Activated T-helper 1 cell treated with Interleukin-2 at 50 U/mL for 16 hours (primary cell): ENCODE measurements at places on chromosomes 3 and 15.
A peak's percentile ranks its signal among the peaks of the same experiment; 100 is the strongest.

DNA sequence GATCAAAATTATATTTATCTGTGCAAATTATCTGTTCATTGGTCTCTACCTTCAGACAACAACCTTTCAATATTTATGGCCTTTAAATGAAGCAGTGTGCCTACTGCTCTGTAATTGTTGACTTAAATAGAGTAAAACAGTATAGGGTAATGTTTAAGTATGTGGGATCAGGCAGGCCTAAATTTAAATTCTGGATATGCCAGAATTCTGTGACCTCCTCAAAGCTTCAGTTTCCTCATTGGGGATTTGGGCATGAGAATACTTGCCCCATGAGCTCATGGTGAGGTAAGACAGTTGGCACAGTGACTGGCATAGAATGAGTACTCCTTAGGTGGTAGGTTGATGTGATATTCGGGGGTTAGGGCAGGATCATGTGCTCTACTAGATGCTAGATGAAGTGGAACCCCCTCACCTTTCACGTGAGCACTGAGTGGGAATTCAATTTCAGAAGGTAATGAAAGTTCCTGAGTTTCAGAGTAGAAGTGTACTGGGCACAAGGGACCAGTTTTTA, 14.9 kb downstream of the ARL8B start:
- no peak for DNase-seq

DNA sequence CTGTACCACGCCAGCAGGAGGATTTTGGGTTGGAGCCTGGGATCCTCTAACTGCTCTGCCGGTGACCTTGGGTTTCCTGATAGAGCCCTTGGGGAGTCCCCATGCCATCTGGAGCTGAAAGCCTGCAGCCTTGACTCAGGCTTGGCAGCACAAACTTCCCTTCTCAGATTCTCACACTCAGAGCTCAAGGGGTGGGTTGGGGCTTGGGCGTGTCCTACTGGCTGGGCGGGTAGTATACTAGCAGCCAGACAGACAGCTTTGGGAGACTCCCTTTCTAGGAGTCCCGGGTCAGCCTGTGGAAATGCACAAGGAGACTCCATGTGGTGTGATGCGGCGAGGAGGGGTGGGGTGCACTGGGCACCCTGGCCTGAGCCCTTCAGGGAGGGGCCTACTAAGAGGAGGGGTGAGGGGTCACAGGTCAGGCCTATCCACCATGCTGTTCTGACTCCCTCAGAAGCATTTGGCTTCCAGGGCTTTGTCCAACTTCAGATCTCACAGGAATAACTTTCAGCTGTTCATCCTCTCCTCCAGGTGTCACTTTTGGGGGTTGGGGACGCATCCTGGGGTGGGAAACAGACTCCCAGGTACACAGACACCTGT, 21.6 kb upstream of the PLXNA1 start:
- DNase-seq = no peak

DNA sequence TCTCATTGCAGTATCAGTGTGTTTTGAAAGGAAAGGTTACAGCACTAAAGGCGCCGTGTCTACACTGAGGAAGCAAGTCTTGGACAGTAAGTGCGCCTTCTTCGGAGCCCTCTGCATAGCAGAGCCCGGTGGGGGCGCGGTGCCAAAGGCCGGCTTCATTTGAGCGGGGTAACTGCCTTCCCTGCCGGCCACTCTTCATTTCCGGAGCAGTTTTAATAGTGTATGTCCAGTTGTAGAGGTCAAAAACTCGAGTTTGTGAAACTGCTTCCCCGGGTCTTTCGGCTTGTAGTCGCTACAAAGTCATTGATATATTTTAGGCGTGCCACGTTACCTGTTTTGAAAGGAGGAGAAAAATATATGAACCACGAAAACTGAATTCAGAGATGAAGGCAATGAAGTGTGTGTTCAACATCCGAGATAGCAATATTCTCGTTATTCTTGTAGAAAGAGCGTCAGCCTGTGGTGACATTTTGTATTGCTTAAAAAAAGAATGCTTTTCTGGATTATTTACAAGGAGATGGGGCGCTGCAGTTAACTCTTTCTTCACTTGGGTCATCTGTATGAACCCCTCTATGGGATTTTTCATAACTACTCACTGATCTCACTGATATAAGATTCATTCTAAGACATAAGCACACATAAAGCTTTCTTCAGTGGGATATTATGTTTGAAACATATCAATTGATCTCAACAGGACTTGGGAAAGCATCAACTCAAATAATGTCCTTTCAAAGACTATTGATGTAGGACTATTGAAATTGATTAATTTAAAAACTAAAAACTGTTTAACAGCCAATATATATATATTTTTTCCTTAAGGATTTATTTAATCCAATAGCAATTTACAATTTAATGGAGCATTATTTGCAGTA, 3.0 kb downstream of the ALCAM start:
- DNase-seq = peak; percentile 4

DNA sequence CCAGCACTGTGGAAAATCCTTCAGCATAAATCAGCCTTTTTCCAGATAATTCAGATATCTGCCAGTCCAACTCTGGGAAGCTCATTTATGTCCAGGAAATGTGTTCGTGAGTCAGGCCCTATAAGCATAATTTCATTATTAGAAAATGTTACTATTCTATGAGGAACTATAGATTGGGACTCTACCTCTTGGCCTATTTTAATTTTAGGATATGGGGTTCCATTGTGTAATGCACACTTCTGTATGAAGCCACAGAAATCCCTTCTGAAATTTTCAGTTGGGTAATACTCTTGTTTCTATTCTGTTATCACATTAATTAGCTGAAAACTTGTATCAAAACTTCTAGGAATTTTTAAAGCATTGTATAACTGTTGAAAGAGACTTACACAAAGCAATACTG, 43.9 kb upstream of the IL12A start:
- DNase-seq = no peak

- DNase-seq = no peak
Observed at GRCh38 chr3:120449701-120450599, 842 bp downstream of the FSTL1 start.

- DNase-seq = no peak
Observed at GRCh38 chr3:130379274-130379673, 33.8 kb downstream of the COL6A5 start.

DNA sequence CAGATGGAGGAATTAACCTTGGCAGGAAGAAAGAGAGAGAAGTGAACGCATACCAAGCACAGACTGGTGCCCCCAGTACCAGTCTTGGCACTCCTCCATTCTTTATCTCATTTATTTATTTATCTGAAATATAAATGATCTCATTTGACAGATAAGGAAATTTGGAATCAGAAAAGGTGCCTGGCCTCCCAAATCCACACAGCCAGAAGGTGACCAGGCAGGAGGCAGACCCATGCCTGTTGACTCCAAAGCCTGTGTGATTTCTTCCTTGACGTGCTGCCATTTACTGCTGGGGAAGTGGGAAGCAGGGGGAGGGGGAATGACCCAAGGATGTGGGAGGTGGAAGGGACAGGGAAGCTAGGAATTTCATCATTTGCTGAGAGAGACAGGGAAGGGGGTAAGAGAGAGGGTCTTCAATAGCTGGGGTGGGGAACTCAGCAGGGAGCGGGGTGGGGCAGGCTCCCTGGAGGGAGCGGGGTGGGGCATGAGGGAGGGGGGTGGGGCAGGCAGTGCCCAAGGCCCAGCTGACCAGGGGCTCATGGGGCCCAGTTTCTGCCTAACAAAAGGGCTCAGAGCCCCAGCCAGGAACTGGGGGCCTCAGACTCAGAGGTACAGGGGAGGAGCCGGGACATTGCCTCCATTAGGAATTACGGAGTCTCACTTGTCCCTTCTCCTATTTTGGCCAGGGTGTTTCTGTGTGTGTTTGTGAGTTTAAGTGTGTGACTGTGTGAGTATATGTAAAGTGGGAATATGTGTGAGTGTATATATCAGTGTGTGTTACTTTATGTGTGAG, 63.0 kb downstream of the MINAR1 start:
- no peak for DNase-seq

DNA sequence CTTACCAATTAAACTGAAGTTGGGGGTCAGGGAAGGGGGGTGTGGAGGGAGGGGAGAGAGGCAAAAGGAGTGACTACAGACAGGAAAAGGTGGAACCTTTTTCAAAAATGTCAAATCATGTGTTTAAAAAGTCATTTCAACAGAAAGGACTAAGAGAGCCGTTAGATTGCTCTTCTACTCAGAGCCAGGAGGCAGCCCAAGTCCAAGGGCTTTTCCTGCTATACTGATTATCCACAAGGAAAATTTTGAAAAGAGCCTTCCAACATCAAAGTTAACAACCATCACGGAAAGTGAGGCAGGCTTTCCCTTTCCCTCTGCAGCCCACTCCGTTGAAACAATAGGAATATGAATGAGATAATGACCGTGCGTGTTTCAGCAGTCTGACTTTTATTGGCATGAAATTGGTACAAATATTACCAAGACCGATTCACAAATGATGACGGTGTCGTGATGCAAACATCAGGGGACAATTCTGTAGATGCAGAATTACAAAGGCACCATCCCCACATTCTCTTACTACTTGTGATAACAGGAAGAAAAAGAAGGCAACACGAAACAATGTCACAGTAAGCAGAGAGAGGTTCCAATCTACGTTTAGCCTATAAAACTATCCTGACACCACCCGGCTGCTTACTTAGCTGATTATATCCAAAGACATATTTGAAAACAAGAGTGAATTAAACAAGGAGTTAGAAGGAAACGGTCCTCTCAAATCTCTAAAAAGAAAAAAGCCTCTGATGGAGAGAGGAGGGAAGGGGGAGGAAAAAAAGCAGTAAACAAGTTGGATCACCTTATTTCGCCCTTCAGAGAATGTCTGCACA, 453.7 kb downstream of the FOXP1 start:
- DNase-seq = no peak

DNA sequence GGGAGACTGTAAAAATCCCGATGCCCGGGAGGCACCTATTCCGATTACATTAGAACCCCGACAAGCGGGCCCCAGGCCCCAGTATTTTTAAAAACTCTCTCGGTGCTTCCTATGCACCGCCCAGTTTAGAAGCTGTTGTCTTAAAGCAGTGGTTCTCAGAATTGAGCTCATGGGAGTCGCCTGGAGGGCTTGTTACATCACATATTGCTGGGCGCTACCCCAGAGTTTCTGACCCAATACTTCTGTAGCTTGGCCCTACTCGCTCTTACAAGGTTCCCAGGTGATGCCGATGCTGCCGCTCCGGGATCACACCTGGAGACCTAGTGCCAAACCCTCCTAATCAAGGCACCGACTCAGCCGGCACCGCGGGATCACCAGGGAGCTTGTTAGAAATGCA, 35.2 kb downstream of the CPN2 start:
- no peak for DNase-seq

DNA sequence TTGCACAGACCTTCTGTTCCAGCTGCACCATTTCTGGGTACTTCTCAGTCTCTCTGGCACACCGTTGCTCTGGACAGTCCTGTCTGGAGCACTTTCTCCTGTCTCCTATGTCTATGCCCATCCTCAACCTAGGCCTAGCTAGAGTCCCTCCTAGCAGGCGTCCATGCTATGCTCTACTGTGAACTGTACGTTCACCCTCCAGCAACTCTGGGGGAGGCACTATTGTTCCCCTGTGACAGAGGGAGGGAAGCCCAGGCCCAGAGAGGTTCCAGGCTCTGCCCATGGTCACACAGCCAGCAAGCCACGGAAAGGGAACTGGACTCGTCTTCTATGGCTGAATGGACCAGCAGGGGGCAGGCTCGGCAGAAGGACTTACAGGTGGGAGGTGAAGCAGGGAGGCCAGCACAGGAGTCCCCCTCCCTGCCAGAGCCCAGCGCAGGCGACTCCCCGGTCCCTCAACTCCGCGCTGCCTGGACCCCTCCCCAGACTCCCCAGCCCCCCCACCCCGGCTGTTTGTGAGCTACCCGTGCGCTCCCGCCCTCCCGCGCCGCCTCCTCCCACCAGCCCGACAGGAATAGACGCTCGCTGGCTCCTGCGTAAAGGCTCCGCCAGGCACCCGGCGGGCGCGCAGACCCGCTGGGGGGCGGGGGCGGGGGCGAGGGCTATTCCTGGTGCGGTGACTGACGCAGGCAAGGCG, 1.7 kb upstream of the LINGO1 start:
- peak; percentile 25 for DNase-seq

GRCh38 chr15:34259566-34259965, 34.8 kb downstream of the EMC4 start:
- DNase-seq = no peak

GRCh38 chr15:61116825-61117224, 112.3 kb downstream of the RORA start:
- DNase-seq = no peak

- no peak for DNase-seq
Observed at GRCh38 chr15:29092376-29093064, 177.1 kb downstream of the NSMCE3 start.

DNA sequence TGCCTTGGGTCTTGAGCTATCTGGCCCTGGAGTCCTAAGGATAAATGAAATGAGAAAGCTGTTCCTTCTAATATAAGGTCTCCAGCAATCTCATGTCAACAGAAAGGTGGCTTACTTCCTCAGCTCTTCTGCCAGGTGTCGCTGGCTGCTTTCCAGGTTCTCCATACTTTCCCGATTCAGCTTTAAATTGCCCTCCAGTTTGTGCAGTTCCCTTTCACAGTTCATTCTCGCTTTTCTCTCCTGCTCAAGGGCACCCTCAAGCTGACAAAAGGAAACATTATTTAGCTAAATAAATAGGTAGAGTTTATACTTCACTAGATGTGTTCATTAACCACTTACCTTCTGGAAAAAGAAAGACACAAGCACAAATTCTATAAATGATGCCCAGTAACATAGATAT, 73.0 kb downstream of the MYH15 start:
- no peak for DNase-seq

- no peak for DNase-seq
Observed at GRCh38 chr15:77144492-77145070, 73.7 kb upstream of the TSPAN3 start.

GRCh38 chr15:81534124-81534523, 160.1 kb upstream of the TMC3 start:
- DNase-seq = no peak
